ENCODE measurements at places on chromosomes 3 and 15.

- no peak for DNase-seq
Measured at GRCh38 chr3:157135671-157136396, 24.1 kb downstream of the CCNL1 start.

- DNase-seq = no peak
Measured at GRCh38 chr15:44713006-44713966, 2.0 kb downstream of the B2M start.

DNA sequence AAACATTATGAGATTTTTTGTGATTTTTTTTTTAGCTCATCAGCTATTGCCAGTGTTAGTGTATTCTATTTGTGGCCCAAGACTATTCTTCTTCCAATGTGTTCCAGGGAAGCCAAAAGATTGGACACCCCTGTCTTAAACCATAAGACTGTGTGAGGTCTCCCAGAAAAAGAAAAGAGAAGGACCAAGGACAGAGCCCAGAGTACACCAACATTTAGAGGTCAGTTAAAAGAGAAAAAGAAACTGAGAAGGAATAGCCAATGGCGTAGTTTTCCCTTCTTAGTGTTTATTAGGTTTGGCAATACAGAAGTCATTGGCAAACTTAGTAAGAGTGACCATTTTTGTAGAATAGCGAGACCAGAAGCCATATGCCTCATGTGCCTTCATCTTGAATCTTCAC lies 36.1 kb upstream of the SLC25A36 start:
- no peak for DNase-seq

DNA sequence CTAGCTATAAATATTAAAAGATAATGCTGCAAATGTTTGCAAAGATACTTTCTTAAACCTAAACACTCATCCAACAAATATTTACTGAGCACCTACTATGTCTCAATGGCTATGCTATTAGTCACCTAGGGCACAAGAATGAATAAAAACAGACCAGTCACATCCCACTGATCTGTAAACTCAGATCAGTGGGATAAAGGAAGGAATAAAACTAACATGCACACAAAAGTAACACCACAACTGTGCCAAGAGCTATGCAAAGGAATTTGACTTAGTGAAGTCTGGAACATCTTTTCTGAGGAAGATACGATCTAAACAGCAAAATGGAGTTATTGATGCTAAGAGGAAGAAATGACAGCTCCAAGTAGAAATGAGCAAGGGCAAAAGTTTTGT lies 56.6 kb downstream of the CBLB start:
- DNase-seq = no peak

DNA sequence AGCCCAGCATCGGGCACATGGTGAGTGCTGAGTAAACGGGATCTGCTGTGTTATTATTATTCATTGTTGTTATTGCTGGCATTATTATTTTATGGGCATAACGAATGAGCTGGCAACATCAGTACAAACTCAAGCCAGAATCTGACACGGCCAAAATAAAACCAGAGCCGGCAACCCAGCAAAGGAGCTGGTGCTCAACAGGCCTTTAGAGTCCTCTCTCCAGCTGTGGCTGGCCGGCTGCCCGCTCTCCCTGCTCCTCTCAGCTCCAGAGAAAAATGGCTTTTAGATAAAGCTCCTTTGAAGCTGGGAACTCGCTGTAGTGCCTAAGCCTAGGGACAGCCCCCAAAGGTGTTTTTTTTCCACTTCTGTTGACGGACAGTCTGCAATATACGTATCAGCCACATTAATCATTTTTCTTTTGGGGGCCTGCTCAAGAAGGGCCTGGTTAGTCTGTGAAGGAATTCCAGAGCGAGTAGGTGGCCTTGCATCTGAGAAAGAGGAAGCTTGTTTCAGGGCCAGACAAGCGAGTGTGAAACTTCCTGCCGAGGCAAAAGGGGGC lies 193.9 kb upstream of the UBE2E1 start:
- no peak for DNase-seq

DNA sequence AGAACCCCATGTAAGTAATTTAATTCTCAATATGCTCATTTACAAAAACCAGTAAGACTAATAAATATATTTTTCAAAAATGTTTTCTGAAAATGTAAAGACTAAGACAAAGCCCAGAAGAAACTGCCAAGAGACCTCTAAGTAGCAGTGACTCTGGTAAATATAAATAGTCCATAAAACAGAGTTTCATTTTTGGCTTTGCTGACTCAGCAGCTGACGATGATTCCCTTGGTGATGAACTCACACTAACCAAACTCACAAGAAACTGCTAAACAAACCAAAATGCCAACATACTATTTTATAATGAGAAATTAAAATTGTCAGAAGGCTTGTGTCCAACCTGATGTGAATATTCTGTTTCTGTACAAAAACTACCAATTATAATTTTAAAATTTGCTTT lies 31.5 kb upstream of the IMPG2 start:
- no peak for DNase-seq

DNA sequence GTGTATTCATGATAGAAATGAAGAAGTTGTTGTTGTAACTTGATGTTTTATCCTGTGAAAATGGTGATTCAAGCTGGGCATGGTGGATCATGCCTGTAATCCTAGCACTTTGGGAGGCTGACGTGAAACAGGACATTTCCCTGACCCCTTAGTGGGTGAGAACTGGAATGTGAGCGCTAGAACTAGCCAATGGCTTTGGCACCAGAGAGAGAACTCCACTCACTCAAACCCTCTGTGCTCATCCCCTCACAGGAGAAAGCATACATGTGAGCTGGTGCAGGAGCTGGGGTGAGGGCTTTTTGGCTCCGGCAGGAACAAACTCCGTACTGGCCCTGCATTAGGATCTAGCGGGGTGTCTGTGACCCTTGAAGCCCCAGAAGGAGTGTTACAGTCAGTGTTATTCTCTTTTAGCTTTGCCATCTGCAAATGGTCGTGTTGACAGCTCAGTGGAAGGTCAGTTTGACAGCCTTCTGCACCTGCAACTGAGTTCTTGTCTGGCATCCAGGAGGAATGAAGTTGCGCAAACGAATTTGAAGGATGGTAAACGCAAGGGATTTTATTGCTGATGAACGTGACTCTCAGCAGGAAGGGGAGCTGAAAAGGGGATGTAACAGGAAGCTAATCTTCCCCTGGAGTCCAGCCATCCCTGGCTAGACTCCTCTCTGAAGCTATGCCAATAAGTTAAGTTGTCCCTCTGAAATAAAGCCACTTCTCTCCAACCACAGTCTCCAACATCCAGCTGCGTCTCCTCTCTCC lies 1016.6 kb upstream of the CADM2 start:
- DNase-seq = no peak

DNA sequence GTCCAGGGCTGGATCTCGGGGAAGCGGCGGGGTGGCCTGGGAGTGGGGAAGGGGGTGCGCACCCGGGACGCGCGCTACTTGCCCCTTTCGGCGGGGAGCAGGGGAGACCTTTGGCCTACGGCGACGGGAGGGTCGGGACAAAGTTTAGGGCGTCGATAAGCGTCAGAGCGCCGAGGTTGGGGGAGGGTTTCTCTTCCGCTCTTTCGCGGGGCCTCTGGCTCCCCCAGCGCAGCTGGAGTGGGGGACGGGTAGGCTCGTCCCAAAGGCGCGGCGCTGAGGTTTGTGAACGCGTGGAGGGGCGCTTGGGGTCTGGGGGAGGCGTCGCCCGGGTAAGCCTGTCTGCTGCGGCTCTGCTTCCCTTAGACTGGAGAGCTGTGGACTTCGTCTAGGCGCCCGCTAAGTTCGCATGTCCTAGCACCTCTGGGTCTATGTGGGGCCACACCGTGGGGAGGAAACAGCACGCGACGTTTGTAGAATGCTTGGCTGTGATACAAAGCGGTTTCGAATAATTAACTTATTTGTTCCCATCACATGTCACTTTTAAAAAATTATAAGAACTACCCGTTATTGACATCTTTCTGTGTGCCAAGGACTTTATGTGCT lies 527 bp downstream of the B2M start:
- DNase-seq = no peak

- no peak for DNase-seq
Measured at GRCh38 chr3:127450331-127450730, 140.2 kb downstream of the TPRA1 start.

DNA sequence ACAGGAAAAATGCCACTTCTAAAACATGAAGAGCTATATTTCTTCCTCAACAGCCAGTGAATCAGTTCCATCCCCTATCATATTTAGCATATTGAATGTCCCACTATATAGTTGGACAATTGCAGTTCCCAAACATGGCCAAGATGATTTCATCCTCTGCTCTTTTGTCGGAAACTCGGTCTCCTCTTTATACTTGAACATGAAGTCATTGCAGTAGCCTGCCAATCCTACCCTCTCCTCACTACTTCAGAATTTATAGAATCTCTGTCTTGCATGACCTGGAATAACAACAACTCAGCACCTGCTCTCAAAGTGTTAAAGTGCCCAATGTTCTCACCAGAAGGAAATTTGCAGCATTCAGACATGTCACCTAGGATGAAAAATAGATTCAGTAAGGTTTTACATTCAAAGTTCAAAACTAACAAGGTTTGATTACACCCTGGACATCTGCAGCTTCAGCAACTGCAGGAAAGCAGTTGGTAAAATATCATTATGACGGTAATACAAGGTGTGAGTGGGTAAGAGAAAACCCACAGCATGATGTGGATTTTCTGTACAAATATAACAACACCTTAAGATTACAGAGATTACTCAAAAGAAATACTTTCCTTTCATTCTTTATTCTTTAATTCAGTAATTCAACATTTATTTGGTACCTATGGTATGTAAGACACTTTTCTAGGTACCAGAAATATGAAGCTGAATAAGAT lies 52.5 kb downstream of the TP63 start:
- DNase-seq = no peak

DNA sequence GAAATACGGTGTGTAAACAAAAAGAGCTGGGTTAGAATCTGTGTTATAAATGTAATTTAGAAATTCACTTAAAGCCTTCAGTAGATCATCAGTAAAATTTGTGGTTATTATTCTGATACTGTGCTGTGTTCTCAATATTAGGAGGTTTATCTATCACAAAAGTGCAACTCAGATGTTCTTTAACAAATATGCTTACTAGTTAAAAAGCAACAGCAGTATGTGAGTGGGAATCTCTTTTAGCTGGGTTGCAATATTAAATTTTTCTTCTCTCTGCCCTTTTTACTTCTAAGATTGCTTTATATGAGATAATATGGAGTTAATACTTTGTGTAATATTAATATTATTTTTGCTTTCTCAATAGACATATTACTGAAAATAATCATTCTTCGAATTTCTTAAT lies 53.4 kb downstream of the CHD2 start:
- no peak for DNase-seq

- no peak for DNase-seq
Measured at GRCh38 chr3:114441386-114441785, 147.6 kb downstream of the TIGIT start.

GRCh38 chr3:190286014-190286413 lies 36.2 kb downstream of the CLDN1 start:
- no peak for DNase-seq

GRCh38 chr3:47323431-47324277 lies 40.9 kb downstream of the KLHL18 start:
- DNase-seq = no peak

DNA sequence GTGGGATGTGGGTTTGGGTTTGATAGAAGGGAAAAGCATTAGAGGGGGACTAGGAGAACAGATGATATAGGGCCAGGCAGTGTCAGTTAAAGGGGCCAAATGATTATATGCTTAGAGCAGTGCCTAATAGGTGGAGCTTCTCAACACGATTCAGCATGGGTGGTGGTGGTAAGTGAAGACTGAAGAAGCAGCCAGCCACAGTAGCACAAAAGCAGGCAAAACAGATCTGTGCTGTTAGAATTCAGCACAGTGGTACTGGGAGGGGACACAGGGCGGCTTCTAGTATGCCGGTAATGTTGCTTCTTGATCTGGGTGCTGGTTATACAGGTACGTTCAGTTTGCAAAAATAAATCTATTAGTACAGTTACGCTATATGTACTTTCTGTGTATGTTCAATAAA lies 25.5 kb downstream of the PDE8A start:
- no peak for DNase-seq

- DNase-seq = no peak
Measured at GRCh38 chr3:149603126-149604074, 54.4 kb downstream of the WWTR1 start.

GRCh38 chr15:84741121-84741520 lies 7.3 kb upstream of the ZNF592 start:
- DNase-seq = no peak

- no peak for DNase-seq
Measured at GRCh38 chr3:185058796-185059195, 94.1 kb downstream of the C3orf70 start.

DNA sequence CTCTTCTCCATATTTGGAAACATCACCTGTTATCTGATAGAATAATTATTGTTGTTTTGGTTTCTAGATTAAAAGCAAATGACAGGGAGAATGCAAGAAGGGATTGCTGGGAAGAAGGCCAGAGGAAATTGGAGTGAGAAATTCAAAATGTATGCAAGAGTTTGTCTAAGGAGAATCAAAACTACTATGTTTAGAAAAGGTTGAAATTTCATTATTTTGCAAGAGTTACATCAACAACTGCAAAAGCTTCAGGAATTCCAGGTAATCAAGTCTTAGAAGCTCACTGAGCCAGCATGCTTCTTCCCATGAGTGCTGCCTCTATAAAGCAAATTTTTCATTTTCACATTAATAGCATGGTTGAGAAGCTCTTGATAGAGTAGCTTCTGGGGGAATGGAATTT lies 177.2 kb upstream of the GBE1 start:
- DNase-seq = no peak

DNA sequence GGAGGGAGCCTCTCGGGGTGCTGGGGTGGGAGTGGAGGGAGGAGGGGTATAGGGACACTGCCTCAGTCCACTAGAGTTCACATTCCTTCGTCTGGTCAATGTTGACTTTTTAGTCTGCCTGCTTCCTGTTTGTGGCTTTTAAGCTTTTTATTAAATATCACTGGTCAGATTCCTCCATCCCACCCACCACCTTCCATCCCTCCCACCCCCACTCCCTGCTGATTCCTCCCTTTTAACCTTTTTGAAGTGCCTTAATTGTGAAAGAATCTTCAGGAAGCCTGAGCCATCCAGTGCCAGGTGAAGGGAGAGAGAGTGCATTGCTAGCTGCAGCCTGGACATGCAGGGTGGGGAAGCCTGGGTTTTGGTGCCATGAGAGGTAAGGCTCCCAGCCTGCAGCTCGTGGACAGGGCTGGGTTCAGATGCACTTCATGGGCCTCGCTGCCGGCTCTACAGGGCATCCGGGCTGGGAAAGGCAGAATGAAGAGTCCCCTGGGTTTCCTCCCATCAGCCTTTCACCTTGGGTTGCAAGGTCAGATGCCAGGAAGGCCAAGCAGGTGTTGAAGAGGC lies 105.9 kb downstream of the DNAJB8 start:
- no peak for DNase-seq

GRCh38 chr3:169029674-169030285 lies 633.7 kb downstream of the MECOM start:
- DNase-seq = no peak

DNA sequence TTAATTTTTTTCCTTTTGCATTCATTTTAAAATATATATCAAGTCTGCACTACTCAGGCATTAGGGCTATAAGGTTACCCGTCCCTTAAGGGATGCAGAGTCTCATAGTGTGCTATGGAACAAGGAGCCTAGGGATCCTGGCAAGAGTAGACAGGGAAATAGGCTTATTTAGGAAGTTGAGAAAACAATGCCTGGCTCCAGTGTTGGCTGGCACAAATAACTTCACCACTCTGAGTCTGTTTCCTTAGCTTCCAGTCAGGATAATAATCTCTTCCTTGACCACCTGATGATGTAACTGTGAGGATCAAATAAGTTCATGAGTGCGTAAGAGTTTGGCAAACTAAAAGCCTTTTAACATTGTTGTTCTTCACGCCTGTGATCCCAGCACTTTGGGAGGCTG lies 540.8 kb upstream of the IL12A start:
- DNase-seq = no peak
